ENCODE measurements at places on chromosomes 2 and 18.

- peak; percentile 73 for DNase-seq
Measured at GRCh38 chr2:177148477-177149154, 64.0 kb upstream of the HNRNPA3 start.

- no peak for DNase-seq
Measured at GRCh38 chr2:182019731-182020130, 34.1 kb downstream of the PPP1R1C start.

DNA sequence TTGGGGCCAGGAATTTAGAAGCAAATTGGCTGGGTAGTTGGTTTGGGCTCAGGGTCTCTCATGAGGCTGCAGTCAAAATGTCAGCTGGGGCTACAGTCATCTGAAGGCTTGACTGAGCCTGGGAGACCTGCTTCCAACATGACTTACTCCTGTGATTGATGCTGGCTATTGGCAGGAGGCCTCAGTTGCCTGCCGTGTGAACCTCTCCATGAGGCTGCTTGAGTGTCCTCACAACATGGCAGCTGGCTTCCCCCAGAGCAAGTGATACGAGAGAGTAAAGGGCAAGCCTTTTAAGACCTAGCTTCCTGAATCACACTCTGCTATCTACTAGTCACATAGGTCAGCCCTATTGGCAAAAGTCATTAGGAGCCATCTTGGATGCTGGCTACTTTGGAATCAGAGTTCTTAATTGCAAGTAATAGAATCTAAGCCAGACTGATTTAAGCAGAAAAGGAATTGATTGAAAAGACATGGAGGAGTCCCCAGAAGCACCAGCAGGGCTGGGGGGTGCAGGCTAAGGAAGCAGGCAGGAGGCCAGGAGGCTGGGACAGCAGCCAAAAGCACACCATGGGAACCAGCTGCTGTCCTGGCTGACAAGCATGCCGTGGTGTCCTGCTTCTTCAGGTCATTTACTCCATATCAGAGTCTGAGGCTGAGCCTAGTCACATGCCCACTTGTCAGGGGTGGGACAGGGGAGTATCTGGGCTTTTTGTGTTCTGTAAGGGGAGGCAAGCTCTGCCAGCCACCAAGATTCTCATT lies 7.8 kb upstream of the GIGYF2 start:
- DNase-seq: peak; percentile 67

GRCh38 chr2:179536185-179536584 lies 271.6 kb upstream of the SESTD1 start:
- peak; percentile 41 for DNase-seq
